Lung (tissue), 17 donors: ENCODE measurements at places on chromosomes 5 and 9. TPM values are rescaled to one million over a fixed set of nuclear protein-coding genes. Genes with fewer than 3 reads are reported as not detected.

DNA sequence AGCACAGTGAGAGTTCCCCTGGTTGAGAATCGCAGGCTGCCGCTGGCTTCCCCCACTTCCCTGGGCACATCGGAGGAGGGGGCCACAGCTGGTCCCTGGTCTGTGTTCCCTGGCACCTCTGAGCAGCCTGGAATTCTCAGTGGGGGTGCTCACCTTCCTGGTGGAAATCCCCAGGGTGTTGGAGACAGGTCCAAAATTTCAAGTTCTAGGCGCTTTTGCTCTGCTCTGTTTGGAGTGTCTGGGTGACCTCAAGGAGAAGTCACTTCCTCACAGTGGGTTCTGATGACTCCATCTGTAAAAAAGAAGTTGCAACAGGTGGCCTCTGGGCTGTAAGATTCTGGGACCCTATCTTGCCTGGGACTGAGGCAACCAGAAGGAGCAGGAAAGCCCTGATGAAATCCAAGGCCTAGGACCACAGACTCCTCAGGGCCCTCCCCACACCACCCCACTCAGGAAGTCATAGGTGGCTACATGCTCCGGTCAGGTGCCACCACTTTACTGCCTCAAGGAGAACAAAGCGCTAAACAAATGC, at the start of gene TRAF1:
Gene TRAF1, minus strand, starts transcription at position 400 of the 532 bp plus-strand sequence. CDS start 721 bp downstream, outside the sequence.
- DNase-seq, result no peak

DNA sequence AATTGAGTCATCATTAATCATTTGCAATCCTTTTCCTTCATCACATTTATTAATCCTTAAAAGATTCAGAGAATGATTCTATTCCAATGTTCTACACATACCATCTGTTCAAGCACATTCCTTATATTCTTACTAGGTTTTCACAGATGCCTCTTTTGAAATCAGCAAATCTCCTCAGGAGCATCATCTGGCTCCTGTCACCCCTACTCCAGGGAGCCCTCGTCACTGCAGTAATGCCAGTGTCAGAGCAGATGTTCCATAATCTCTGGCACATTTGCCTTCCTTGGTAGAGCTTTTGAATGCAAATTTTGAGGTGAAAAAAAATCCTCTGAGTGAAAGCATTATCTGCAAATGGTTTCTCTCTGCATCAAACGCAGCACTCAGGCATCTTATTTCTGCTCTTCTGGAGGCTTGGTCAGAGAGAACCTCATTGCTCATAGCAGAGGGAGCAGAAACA, 7.6 kb upstream of the KCNV2 start:
- DNase-seq, result no peak

DNA sequence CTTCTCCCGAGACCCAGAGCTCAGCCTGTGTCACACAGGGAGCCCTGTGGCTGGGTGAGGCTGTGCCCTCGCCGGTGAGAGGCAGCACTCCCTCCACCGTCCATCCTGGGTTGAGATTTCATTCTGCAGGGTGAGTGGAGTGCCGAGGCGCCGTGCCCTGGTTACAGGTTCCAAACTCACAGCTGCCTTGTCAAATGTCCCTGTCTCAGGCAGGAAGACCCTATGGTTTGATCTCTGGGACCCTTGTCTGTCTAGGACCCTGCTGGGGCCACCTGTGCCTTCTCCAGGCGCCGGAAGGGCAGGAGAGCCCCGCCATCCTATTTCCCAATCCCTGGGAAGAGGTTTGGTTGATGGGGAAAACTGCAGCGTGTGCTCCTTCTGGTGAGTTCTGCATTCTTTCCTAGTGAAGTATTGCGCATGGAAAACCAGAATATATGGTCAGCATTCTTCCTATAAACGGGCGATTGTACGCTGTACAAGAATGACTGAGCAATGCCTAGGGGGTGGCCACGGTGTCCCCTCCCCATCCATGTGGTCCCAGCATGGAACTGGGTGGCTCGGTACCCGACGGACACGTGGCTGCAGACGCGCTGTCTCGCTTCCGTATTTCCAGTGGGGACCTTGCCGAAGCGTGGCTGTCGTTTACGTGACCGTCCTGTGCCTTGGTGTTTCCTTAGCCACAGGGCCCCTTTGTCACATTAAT, 95.9 kb upstream of the COL5A1 start:
- DNase-seq, result peak; percentile 71

DNA sequence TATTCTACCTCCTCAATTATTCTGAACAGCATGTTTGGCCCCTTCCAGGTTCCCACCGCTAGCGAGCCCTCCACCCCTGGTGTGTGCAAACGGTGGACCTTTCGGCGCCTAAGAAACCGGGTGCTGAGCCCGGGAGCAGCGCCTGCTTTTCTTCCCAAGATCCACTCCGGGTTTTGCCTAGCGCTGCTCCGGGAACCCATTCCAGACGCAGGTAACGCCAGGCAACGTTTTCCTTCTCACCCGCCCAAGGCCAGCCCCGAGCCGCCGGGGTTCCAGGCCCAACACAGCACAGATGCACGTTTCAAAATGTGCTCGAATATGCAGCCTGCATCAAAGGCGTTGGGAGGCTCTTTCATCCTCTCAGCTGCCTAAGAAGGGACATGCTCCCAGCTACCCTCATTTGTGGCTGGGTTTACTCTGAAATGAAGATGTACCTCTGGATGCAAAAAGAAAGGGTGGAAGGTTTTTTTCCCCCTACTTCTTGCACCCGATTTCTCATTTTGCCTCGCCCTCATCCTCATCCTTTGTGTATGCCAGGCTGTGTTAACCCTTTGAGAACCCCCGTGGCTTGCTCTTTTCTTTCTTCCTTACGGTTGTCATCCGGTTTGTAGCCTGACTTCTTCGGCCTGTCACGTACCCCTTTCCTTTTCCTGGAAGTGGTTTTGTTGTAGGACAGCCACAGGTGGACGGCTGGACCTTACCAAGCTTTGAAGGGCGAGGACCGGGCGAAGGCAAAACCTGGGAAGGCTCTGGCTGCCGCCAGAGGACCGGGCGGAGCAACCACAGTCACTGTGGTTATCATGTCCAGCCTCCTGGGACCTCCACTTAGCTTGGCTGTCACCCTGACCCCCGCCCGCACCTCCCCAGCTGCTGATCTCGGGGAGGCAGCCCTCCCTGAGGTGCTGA, 226.9 kb downstream of the SMARCA2 start:
- DNase-seq, result peak; percentile 97

GRCh38 chr9:6899274-6899673, 141.5 kb downstream of the KDM4C start:
- no peak for DNase-seq

GRCh38 chr9:115202181-115202580, 84.2 kb upstream of the TNC start:
- DNase-seq, result no peak

- no peak for DNase-seq
These were observed 155.4 kb upstream of the CLINT1 start for GRCh38 chr5:158014372-158014771.

- DNase-seq, result no peak
These were observed 518.6 kb downstream of the TLE4 start for GRCh38 chr9:80090317-80090716.

MAN1B1 gene
- total RNA-seq, result 70.9 TPM

TMC1 gene
- total RNA-seq, result 0.82 TPM

SLC6A18 gene
- total RNA-seq, result not detected

FAM221B gene
- total RNA-seq, result 0.25 TPM

TAF11L5 gene
- total RNA-seq, result not detected

SLCO6A1 gene
- total RNA-seq, result not detected
